Activated CD8-positive, alpha-beta memory T cell treated with anti-CD3 and anti-CD28 coated beads for 1 hour (primary cell): ENCODE measurements at places on chromosomes 3 and 15.

DNA sequence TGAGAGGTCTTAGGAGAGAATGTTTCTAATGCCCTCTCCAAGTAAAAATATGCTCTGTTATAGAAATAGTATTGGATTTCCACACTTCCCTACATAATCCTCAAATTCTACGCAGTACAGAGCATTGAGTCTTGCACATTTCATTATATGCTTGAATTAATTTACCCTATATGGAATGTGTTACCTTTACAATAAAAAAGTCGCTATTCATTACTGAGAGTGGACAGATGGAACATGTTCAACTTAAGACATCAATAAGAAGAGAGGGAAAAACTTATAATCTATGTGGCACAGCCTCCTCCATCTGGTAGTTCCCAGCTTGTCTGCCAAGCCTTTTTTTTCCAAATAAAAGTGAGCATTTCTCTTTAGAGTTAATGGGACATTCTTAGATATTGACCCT lies 417.9 kb downstream of the MECOM start:
- no peak for DNase-seq

GRCh38 chr3:27449530-27450150 lies 34.5 kb downstream of the SLC4A7 start:
- DNase-seq = no peak

- no peak for DNase-seq
Observed at GRCh38 chr15:90851940-90852339, 16.4 kb upstream of the FURIN start.

DNA sequence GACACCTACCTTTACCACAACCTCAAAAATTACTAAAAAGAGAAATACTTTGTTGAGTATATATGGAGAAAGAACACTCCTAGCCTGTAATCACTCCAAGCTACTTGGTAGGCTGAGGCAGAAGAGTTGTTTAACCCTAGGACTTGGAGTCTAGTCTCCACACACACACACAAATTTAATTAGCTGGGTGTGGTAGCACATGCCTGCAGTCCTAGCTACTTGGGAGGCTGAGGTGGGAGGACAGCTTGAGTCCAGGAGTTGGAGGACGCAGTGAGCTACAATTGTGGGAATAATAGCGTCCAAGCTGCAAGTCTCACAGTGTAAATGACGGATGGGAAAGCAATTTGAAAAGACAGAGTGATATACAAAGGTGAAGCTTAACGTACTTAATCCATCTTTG lies 50.5 kb downstream of the LDHAL6B start:
- no peak for DNase-seq
